T-cell (primary cell): ENCODE measurements at places on chromosomes 7 and 10. TPM values are rescaled to one million over a fixed set of nuclear protein-coding genes. Genes with fewer than 3 reads are reported as not detected.
A peak's percentile ranks its signal among the peaks of the same experiment; 100 is the strongest.

GRCh38 chr10:118332948-118333710, 9.0 kb downstream of the FAM204A start:
- H3K4me1 ChIP-seq: no peaks in the 10 kb centered on the region
- H3K27ac ChIP-seq: no peak overlapping the region
- no peak overlapping the region for H3K4me3 ChIP-seq
- DNase-seq: no peak
- H3K27me3 ChIP-seq: no peaks in the 10 kb centered on the region

DNA sequence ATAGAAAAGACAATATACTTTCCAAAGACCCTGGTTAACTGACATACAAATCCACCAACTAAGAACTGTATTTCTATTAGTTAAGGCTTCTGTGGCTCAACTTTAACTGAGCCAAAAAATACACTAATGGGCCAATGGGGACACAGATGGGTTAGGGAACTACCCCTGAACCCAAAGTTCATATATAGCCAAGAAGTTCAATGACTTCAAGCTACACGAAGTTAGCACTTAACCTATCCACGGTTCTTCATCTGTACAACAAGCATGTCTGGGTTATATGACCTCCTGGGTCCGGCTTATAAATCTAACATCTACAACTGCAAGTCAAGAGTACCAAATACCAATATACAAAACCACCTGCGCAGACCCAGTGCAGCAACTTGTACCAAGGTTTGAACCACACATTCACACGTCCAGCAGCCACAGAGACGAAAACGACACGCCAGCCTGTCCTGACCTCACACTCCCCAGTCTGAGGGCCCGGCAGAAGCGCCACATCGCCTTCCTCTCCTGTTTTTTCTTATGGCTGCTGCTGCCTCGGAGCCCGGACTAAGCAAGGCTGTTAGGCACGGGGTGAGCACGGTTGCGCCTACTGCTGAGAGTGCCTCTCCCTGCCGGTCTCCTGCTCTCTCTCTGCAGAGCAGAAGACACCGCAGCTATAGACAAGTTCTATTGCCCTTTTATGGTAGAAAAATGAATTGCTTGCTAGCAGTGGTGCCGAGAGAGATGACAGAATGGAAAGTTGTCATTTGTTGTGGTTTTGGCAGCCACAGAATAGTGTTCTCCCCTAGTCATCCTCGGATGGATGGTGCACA, 86.3 kb downstream of the RNF216 start:
- peak overlapping the region; percentile 68 for H3K27ac ChIP-seq
- peak; percentile 55 for DNase-seq
- H3K4me1 ChIP-seq: peaks cover 82% of the 10 kb centered on the region

Gene CFAP58
- not detected for total RNA-seq

Gene OPALIN
- total RNA-seq: not detected

Gene H2BK1
- 5.1 TPM for total RNA-seq
